ENCODE measurements at places on chromosomes 1 and 21. TPM values are rescaled to one million over a fixed set of nuclear protein-coding genes. Genes with fewer than 3 reads are reported as not detected.

The GPATCH3 gene
- 13.2 TPM for total RNA-seq

The TMEM61 gene
- total RNA-seq, result 0.23 TPM

The ARHGEF10L gene
- not detected for total RNA-seq

The FNDC5 gene
- total RNA-seq, result not detected

The IL20 gene
- not detected for total RNA-seq

The AMY1B gene
- not detected for total RNA-seq

The SPRR4 gene
- total RNA-seq, result not detected

The S100A12 gene
- total RNA-seq, result not detected

The MROH9 gene
- not detected for total RNA-seq

The PLD5 gene
- total RNA-seq, result not detected

The SPATA46 gene
- total RNA-seq, result not detected

The PRKACB gene
- total RNA-seq, result 20.7 TPM

The PRAMEF33 gene
- not detected for total RNA-seq

The SPSB1 gene
- 12.6 TPM for total RNA-seq

The SAMD11 gene
- not detected for total RNA-seq

The CRB1 gene
- total RNA-seq, result 0.10 TPM

The B3GALT5 gene
- 0.02 TPM for total RNA-seq

The SPATA6 gene
- total RNA-seq, result 1.7 TPM

The OPTC gene
- not detected for total RNA-seq

The SPATA45 gene
- total RNA-seq, result not detected

The EPHA2 gene
- 0.16 TPM for total RNA-seq

The TGFB2 gene
- total RNA-seq, result 0.07 TPM

The PRKCZ gene
- 11.8 TPM for total RNA-seq

The DENND2C gene
- 2.3 TPM for total RNA-seq

The ASPM gene
- 49.3 TPM for total RNA-seq

The ERICH3 gene
- not detected for total RNA-seq

The NUP210L gene
- total RNA-seq, result 0.11 TPM

The KIF14 gene
- 18.7 TPM for total RNA-seq

The SLC1A7 gene
- not detected for total RNA-seq

The C8A gene
- total RNA-seq, result not detected

The PPM1J gene
- total RNA-seq, result 0.46 TPM

The NBPF11 gene
- 12.6 TPM for total RNA-seq

The RGS8 gene
- not detected for total RNA-seq

The TNFAIP8L2 gene
- 6.9 TPM for total RNA-seq

The CTSE gene
- total RNA-seq, result not detected

The MIXL1 gene
- total RNA-seq, result 0.27 TPM

The RNU1-3 gene
- total RNA-seq, result 1,722 TPM

The SPRR2G gene
- not detected for total RNA-seq

The LIN9 gene
- 6.4 TPM for total RNA-seq

The FAM89A gene
- total RNA-seq, result 8.5 TPM

The NKAIN1 gene
- not detected for total RNA-seq

The TMEM269 gene
- 1.7 TPM for total RNA-seq

The MSH4 gene
- total RNA-seq, result 0.25 TPM

The HES3 gene
- total RNA-seq, result not detected

The SHISA4 gene
- 0.27 TPM for total RNA-seq

The SH2D5 gene
- total RNA-seq, result 0.66 TPM

The FLG gene
- not detected for total RNA-seq

The CRABP2 gene
- total RNA-seq, result 1.6 TPM

The AGBL4 gene
- total RNA-seq, result not detected

The CHI3L1 gene
- not detected for total RNA-seq

Data from activated naive CD4-positive, alpha-beta T cell treated with anti-CD3 and anti-CD28 coated beads, Interleukin-2, amount 50 U/mL, for 72 hours (primary cell).